ENCODE measurements at places on chromosomes 3 and 15. TPM values are rescaled to one million over a fixed set of nuclear protein-coding genes. Genes with fewer than 3 reads are reported as not detected.

Gene GPR149
- total RNA-seq, result not detected

Gene ACTRT3
- total RNA-seq, result 1.6 TPM

Gene GATM
- 136 TPM for total RNA-seq

DNA sequence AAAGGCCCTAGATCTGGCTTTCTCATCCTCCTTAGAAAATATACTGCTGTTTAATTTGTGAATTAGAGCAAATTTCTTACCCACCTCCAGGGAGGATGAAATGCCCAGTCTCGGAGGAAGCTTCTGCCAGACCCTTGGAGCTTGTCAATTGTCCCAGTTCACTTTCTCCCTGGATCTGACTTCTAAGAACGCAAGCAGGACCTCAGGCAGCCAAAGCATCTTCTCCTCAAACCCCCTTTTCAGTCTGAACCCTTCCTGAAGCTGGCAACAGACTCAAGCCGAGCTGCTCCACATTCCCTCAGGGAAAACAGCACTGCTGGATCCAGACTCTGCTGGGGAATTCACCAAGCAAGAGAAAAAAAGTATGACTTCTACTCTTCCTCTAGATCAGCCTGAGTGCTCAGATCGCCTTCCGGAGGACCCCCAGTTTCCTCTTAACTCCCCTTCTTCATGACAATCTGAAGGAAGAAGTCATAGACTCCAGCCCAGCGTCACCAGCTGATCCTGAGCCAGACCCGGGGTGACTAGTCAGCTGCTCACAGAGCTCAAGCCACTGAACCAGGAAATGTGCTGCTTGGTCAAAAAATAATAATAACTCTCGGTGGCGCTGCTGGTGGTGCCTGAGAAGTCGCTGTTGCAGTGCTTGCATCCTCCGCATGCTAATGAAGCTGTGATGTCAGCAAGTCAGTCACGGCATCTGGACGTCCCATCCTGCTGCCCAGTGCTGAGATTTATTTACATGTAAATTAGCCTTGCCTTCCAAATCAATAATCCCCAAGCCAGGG lies at the start of gene PRICKLE2:
TSS of gene PRICKLE2 (minus strand) at position 641 of the 785 bp plus-strand sequence. CDS start 26,539 bp downstream, outside the sequence.
- DNase-seq, result peak; percentile 89

DNA sequence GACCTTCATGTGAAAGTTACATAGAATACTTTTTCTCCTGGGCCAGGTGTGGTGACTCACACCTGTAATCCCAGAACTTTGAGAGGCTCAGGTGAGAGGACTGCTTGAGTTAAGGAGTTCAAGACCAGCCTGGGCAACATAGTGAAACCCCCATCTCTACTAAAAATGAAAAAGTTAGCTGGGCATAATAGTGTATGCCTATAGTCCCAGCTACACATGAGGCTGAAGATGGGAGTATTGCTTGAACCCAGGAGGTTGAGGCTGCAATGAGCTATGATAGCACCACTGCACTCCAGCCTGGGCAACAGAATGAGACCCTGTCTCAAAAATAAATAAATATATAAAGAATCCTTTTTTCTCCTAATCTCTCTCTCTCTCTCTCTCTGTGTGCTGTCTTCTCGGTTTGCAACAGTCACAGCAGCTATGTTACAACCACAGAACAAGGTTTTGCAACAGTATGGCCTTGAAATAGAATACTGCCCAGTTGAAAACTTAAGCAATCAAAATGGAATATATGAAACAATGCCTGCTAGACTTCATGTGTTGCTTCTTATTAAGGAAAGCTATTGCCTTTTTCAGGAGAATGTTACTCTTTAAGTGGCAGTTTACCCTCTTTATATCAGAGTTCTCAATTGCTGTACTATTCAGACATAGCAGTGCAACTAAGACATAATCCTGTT lies 12.3 kb upstream of the DENND4A start:
- DNase-seq, result no peak

Gene POTEB3
- total RNA-seq, result not detected

DNA sequence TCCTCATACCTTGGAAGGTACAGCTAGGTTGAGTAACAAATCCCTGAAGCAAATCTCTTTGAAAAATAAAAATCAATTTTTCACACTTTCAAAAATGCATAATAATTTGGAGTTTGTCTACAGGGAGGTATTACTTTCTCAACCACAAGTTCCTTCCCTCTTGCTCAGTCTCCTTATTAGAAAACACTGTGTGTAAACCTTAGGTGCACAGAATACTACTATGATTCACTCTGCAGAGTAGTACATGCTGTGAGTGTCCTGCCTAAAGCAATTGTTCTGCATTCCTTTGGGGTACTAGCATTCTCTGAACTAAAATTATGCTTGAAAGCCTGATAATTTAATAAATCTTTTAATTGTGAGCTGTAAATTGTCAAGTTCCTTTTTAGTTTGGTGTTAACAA lies 115.9 kb upstream of the EPHA3 start:
- DNase-seq, result no peak

DNA sequence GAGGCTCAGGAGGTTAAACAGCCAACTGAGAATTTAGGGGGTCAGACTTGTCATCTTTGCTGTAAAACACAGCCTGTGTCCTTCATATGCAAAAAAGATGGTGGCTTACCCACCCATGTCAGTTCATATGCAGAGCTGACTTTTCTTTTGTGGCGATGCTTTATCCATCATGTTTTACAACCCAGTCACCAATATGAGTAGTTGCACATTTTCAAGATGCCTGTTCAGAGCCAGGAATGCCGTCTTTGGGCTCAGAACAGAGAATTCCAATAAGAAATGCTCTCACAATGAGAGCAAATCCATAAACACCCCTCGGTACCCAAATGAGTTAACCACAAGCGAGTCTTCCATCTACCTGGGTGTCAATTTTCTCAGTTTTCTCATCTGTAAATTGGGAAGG lies 83.6 kb downstream of the TIGIT start:
- no peak for DNase-seq

GRCh38 chr3:43196721-43197120 lies 89.6 kb upstream of the SNRK start:
- no peak for DNase-seq
